ENCODE measurements at places on chromosomes 2 and 18.

DNA sequence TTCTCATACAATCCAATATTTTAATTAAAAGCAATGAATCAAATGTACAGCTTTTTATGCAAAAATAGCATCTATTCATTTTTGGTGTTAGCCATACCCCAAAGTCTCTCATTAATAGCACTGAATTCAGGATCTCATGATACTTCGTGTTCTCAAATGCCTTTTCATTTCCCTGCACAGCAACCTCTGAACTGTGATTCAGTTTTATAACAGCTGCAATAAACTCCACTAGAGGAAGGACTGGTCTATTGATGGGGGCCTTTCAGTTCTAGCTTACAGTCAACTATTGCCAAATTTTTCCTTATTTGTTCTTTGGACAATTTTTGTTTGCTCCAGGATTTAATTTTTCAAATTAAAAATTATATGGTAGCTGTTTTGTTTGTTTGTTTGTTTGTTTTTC lies 4.8 kb upstream of the TMEM87B start:
- DNase-seq = no peak

DNA sequence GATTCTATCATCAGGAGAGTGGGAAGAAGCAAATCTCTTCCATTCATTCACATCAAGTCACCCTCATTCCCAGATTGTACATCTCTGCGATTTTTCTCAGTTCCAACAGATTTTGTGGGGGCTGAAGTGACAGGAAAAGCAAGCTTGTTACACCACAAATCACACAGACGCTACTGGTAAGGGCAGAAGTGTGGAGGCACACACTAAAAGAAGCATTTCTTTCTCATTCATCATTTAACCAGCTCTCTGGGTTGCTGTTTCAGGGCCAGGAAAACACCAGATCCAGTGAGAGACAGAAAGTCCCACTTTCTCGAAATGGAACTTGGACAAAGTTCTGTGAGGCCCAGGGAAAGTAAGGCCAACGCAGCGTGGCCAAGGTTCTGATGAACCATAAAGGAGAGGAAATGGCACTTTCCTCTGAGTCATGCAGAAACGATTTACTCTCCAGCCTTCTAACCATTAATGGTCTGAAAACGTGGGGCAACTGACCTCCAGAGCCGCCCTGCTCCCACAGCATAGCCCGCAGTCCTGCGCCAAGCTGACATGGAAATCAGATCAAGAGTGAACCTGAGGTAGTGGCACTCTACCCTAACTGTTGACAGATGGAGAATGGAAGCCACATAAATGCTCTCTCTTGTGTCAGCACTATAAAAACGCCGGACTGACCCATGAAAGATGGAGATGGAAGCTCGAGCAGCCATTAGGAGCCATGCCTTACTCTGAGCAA lies 191.0 kb downstream of the C1D start:
- DNase-seq = no peak

GRCh38 chr2:136375017-136375901 lies 257.3 kb upstream of the CXCR4 start:
- no peak for DNase-seq

DNA sequence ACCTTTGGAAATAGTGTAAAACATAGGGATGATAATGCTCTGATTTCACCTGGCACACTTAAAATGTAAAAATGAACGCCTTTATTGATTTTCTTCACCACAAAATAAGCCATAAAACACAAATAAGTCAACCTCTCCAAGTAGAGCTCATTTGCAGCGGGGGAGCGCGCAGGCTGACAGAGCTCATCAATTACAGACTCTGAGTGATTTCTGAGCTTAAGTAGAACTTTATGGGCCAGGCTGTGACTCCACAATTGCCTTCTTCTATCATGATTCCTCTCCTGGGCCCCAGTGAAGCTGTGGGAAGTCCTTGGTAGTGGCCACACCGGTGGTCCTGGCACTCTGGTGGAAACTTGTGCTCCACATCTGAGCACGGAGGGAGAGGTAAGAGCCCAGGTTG lies 789.0 kb upstream of the RAB6C start:
- no peak for DNase-seq

DNA sequence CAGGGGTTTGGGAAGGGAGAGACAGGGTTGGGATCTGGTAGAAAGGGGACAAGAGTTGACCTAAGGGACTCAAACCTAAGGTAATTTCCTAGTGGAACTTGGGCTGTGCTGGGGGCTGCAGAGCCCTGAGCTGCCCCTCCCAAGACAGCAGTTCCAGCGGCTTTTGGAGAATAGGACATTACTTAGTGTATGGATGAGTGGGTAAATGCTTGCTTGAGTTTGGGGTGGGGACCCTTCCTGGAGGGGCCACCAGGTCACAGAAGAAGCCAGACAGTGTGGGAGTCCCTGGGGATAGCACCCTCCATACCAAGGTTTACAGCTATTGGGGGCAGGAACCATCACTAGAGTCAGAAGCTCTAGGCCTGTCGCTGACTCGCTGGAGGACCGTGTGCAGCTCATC lies 111.5 kb downstream of the CAPN13 start:
- no peak for DNase-seq

GRCh38 chr18:48402953-48403352 lies 6.2 kb downstream of the ZBTB7C start:
- no peak for DNase-seq

DNA sequence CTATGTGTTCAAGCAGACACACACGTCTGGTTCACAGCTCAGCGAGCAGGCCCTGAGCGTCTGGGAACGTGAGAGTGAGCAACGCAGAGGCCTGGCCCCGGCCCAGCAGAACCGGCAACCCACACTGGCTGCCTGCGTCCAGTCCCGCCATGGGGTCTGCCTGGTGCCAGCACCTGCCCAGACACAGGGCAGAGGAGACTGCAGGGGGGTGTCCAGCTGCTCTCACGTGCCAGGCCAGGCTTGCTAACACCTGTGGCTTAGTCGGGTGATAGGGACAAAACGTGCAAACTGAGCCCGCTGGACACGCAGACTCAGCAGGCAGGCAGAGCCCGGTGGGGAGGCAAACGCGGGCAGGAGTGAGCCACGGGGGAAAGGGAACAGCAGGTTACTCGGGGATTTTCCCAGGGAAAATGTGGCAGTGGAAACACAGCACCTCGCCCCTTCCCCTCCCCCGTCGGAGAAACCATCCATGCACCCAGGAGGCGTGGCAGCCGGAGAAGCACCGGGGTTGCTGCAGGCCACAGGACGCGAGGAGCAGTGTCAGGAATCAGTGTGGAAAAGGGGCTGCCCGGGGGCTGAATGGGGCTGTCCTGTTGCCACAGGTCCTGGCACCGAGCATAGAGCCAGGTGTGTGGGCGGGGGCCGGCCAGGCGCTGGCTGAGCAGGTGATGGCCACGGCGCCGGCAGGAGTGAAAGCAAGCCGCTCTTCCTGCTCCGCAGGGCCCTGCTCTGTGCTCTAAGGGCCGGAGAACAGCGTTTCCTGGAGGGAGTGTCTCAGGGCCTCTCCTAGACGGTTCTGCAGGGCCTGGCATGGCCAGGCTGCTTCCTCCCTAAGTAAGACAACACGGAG lies 154.7 kb downstream of the HDAC4 start:
- DNase-seq = no peak

DNA sequence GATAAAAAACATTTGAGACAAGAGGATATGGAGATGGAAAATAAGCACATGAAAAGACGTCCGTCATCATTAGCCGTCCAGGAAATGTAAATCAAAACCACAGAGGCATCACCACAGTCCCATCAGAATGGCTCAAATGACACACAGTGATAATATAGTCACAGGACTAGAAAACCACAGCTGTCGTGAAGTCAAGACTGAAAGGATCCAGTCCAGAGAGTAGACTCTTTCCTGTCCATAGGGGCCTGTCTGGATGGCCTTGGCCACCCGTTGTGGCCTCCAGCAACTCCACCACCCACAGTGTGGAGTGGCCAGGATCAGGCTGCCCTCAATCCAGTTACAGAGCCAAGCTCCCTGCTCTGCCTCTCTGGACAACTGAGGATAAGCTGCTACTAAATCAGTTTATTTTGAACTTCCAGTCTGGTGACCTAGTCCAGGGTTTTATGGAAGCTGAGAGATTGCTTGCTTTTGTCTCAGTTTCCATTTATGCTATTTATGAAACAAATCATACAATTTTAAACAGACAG lies 60.4 kb downstream of the RHOB start:
- DNase-seq = peak; percentile 73

- DNase-seq = no peak
Observed at GRCh38 chr2:84160453-84160852, 298.6 kb downstream of the SUCLG1 start.

GRCh38 chr2:213157242-213157641 lies 5.8 kb upstream of the IKZF2 start:
- DNase-seq = no peak

- DNase-seq = peak; percentile 67
Observed at GRCh38 chr2:219344751-219345430, 12.3 kb upstream of the RESP18 start.

GRCh38 chr2:228600265-228600664 lies 418.8 kb upstream of the SPHKAP start:
- no peak for DNase-seq

DNA sequence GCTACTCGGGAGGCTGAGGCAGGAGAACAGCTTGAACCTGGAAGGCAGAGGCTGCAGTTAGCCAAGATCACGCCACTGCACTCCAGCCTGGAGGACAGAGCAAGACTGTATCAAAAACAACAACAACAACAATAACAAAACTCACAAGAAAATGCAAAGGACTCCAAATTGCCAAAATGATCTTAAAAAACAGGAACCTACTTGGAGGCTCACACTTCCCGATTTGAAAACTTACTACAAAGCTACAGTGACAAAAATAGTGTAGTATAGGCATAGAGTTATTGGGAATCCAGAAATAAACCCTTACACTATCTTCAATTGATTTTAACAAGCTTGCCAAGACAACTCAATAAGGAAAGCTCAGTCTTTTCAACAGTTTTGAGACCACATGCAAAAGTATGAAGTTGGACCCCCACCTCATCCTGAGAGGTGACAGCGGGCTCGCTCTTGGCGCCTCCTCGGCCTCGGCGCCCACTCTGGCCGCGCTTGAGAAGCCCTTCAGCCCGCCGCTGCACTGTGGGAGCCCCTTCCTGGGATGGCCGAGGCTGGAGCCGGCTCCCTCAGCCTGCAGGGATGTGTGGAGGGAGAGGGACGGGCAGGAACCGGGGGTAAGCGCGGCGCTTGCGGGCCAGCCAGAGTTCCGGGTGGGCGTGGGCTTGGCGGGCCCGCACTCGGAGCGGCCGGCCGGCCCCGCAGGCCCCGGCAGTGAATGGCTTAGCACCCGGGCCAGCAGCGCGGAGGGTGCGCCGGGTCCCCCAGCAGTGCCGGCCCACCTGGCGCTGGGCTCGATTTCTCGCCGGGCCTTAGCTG lies 18.3 kb upstream of the ACVR2A start:
- DNase-seq = no peak

DNA sequence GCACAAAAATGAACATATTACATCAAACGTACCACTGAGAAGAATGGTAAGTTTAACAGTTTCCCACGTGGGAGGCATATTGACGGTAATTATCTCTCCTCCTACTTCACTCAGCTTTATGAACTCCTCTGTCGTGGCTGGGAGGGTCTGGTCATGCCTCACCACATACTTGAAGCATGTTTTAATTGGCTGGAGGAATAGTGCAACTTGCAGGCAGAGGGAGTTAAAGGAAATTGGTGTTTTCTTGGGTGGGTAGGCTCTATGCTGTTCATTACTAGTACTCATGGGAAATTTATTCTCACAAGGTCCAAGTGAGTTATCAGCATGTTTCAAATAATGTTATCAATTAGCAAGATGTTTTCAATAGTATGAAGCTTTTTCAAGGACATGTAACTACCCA lies 767.0 kb downstream of the PLCL1 start:
- DNase-seq = peak; percentile 52

DNA sequence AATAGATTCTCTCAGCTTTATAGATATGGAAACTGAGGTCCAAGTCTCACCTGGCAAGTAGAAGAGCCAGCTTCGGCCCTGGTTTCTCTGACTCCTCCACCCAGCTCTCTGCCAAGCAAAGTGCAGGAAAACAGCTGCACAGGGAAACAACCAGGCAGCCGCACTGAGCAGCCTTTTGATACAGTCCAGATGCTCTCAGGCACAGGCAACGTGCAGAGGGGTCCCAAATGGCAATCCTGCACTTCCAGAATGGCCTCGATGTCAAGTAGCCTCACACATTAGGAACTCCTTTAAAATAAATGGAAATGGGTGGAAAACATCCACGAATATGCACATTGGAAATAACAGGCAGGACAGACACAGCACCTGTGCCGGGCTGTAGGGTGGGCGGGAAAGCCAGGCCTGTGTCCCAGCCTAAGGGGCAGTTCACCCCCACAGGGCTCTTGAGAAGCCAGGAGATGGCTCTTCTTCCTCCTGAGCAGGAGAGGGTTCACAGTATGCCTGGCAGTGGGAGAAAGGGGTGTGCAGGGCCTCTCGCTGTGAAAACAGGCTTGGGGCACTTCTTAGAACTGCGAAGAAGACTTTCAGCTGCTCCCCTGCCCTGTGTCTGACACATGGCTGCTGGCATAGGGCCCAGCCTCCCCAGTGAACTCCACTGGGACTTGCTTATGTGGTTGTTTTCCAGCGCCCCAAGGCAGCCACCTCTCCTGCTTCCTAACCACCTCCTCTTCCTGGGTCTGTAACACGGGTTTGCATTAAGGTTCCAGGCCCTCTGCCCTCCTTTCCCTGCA lies 63.9 kb upstream of the TUBA3E start:
- DNase-seq = no peak

- DNase-seq = no peak
Observed at GRCh38 chr2:69026691-69027459, 13.9 kb downstream of the ANTXR1 start.

GRCh38 chr2:48668992-48669391 lies 51.3 kb downstream of the GTF2A1L start:
- peak; percentile 28 for DNase-seq

DNA sequence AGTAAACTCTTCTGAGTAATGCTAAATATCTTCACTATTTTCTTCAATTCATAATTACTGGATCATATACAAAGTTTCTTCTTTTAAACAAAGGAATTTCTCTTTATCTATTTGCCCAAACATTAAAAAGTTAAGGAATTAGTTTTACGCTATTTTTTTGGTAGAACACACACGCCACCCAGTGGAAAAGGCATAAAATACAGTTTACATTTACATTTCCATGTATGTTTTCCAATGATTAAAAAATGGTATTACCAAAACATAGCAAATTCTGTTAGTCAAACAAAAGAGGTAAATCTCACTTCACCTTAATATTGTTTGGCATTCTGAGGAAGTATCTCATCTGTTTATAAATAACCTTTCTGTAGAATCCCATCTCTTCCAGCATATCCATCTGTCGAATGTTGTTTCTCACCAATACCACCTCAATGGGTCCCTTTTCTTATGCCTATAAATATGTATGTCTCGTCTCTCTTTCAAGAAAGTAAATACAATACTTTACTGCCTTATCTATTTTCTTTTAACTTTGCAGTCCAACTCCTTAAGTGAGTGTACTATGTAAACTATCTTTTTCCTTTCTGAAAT lies 7.2 kb downstream of the BOLL start:
- peak; percentile 67 for DNase-seq

DNA sequence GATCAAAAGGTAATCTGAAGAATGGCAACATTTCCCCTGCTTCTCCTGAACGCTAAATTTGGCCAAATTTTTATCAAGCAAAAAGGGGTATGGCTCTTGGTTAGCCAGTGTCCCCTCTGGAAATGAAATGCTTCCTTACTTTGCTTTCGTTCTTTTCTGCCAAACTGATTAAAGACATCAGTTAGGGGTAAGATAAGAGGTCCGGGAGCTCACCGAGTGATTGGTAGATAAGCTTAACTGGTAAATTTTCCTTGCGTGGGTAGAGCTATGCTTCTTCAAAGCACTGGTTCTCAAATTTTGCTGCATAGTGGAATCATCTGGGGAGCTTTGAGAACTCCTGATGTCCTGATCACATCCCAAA lies 62.7 kb upstream of the MAPRE2 start:
- DNase-seq = no peak

GRCh38 chr2:215597577-215597976 lies 161.7 kb upstream of the FN1 start:
- no peak for DNase-seq

- no peak for DNase-seq
Observed at GRCh38 chr18:72799106-72799505, 68.7 kb downstream of the NETO1 start.
